ENCODE measurements at places on chromosomes 13 and 19.

- DNase-seq: no peak
Observed at GRCh38 chr19:39481229-39481545, 549 bp downstream of the TIMM50 start.

- DNase-seq: no peak
Observed at GRCh38 chr19:47096100-47096704, 17.4 kb downstream of the ZC3H4 start.

GRCh38 chr13:113394339-113394640 lies 30.4 kb upstream of the GRTP1 start:
- no peak for DNase-seq

GRCh38 chr13:20869540-20869939 lies 33.0 kb downstream of the XPO4 start:
- DNase-seq: no peak

DNA sequence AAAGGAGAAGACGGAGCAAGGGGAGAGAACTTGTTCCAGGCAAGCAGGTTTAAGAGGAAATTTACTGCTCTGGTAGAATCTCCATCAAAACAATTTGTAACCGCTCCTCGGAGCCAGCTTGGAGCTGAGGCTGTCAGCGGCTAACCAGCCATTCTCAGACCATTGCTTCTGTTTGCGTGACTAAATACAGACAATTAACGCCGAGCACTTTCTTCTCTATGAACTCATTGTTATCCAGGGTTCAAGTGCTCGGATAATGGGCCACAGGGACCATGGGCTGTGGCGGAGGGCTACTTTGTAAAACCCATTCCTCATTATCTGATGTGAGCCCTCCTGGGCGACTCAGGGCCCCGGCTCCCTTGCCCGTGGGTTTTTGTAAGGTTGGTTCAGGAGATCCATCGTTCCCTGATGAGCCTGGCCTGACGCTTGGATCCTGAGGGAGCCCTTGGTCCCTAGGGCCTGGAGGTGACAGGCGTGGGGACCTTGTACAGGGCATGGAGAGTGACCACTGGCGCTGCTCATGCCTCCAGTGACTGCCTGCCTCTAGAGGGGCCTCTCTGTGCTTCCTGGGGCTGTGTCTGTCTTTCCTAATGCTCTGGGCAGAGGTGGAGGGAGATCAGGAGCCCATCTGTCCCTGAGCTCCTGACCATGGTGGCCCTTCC lies 61.5 kb upstream of the ZNF536 start:
- DNase-seq: no peak
